Activated naive CD4-positive, alpha-beta T cell treated with Interleukin-2 at 50 U/mL for 16 hours (primary cell): ENCODE measurements at places on chromosomes 11 and 22.

- DNase-seq, result peak; percentile 35
Observed at GRCh38 chr11:20355221-20356219, 8.0 kb upstream of the HTATIP2 start.

DNA sequence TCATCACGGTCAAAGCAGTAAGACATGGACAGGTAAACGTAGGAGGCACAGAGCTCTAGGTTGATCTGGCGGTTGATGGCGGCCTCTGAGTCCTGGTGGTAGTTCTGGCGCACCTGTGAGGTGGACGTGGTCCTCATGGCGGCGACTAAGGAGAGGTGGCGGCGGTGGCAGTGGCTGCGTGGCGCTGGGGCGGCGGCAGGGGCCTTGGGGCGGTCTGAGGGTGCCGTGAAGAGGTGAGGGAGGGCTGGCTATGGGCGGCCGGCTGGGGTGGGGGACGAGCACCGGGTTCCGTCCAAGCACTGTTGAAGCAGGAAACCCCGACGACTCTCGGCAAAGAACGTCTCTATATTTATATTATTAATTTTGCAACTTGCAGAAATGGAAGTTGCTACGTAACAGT is 85.6 kb downstream of the RSF1 start:
- no peak for DNase-seq

DNA sequence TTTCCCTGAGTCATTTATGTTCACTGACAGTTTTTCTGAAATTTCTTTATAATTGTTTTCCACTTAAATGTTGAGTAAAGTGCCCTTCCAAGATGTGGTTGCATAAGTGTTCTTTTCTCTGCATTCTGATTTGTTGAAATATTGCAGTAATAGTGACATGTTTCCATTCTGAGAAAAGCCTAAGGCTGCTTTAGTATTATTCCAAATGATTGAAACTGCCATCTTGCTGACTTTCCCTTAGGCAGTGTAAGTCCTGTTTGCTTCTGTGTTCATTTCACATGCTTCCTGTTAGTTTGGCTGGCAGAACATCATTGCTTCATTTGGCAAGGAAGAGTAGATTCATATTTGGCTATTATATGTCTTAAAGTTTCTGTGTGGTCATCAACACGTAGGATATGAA is 146.5 kb downstream of the ELP4 start:
- DNase-seq, result no peak

DNA sequence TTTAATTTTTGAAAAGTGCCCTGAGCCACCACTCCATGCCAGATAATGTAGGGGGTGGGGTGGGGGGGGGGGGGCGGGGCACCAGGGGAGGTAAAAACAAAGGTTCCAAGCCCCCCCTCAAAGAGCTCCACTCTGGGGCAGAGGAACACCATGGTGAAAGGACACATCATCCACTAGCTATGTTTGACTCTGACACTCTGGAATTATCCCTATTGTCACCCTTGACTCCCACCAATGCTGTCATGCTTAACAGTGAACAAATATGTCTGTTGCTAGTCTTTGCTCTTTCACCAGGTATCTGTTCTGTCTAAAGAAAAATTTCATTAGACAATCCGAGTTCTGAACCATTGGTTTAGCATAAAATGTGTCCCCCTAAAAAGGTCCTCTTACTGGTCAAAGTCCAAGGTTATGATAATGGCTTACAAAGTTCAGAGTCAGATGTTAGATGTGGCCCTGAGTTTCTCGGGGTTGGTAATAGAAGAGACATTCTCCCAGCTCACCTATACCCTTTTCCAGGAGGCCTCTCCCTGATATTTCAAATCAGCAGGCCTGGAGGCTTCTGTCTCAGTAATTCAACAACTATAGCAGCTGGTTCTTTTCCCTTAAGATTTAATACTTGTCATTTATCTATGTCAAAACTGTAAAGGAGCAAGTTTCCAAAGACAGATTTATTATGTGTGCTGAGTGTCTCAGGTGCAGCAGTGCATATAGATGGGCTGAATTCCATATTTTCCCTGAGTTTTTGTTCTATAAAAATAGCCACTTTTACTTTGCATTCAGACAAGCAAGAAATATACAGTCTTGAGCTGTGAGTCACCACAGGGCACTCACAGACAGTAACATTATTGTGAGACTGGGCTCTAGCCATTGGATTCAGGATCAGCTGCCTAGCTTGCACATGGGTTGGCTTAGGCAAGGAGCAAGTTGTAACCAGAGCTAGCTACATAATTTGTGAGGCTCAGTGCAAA is 174.1 kb downstream of the CSNK2A3 start:
- no peak for DNase-seq

DNA sequence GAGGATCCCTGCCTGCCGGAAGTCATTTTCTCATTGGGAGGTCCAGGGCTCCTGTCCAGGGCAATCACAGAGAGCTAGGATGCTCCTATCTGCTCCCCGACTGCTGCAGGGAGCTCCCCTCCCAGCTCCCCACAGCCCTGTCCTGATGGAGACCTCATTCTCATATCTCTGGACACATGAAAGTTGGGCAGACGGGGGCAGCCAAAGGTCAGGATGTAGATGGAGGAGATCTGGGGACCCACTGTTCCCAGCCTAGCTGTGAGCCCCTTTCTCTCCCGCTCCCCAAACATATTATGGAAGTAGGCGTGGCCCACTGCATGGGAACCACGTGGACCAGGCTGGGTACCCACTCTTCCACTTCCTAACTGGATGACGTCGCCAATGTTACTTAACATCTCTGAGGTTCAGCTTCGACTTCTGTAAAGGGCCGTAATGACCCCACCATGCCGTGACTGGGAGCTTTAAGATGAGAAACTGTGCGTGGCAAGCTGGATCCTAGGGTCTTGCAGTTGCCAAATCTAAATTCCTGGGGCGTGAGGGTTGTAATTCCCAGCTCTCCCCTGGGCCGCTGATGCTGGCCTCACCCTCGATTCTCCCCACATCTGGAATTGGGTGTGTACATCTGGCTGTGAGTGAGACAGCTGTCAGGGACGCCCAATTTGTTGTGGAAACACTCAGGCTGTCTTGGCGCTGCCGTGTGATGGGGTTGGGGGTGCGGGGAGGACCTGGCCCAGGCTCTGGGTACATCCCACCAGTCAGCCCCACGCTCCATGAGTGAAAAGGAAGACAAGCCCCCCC is 1.8 kb downstream of the CDC42EP2 start:
- DNase-seq, result no peak

- DNase-seq, result no peak
Observed at GRCh38 chr11:103898065-103898464, 138.4 kb upstream of the DDI1 start.

- DNase-seq, result no peak
Observed at GRCh38 chr11:30617762-30618161, 31.6 kb upstream of the MPPED2 start.

DNA sequence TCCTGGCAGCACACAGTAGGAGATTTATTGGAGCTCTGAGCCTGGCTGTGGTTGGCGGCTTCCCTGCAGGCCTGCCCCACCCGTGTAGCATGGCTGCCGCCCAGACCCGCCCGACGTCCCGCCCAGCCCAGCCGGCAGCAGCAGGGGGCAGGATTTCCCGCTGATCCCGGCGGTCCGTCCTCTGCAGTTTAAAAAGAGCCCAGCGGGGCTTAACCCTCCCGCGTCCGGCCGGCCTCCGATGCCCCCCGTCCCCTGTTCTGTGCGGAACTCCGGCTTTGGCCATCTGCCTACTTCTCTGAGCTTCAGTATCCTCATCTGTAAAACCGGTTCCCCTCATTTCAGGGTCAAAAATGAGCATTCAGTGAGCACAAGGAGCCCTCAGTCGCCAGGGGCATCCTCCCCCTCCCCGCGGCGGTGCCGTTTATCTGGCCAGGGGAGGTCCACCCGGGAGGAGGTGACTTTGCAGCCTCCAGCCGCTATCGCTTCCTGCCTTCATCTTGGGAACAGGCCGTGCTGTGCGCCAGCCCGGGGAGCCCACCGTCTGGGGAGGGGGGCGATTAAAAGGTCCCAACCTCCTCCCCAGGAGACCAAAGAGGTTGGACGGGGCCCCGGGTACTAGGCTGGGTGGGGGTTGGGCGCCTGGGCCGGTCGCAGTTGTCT is at the start of gene GAS2L1:
GAS2L1 (plus strand) TSS at position 476 of the 660 bp plus-strand sequence. CDS start 1,456 bp downstream, outside the sequence.
- peak; percentile 52 for DNase-seq

DNA sequence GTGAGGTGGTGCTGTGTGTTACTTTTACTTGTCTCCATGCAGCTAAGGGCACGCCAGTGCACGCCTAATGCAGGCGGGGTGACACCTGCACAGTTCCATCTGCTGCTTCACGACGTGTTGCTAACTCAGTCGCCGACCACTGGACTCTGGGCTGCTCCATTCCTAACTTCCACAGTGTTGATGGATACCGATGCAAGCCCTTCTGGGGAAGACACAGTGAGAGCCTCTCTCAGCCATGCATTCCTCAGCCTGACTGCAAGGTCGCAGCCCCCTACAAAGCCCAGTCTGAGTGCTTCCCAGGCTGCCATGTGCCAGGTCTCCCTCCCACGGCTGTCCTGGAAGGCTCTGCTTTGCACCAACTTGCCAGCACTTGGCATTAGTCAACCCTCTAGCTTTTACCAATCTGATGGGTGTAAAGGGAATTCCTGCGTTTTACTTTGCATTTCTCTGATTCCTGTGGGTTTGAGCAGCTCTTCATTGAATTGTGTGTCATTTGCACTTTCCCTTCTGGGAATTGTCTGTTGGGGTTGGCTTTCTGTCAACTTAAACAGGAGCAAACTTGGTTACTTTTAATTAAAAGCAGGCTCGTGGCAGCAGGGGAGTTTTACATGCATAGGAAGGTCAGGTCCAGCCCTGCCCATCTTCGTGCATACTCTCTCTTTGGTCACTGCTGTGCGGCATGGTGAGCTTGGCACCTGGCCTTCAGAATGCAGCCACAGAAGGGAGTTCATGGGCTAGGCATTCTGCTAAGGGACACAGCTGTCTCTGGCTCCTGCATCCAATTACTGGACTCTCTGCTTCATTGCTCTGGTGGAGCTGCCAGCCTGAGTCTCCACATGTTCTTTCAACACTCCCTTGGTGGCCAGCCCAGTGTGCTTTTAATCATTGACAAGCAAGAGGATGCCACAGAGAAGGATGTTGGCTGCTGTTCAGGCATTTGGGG is 34.6 kb upstream of the SHANK2 start:
- no peak for DNase-seq

GRCh38 chr11:129636926-129637325 is 178.7 kb upstream of the TMEM45B start:
- DNase-seq, result no peak

- no peak for DNase-seq
Observed at GRCh38 chr11:13269775-13270174, 7.8 kb upstream of the BMAL1 start.

GRCh38 chr11:47239852-47240251 is 8.8 kb downstream of the ACP2 start:
- DNase-seq, result no peak

DNA sequence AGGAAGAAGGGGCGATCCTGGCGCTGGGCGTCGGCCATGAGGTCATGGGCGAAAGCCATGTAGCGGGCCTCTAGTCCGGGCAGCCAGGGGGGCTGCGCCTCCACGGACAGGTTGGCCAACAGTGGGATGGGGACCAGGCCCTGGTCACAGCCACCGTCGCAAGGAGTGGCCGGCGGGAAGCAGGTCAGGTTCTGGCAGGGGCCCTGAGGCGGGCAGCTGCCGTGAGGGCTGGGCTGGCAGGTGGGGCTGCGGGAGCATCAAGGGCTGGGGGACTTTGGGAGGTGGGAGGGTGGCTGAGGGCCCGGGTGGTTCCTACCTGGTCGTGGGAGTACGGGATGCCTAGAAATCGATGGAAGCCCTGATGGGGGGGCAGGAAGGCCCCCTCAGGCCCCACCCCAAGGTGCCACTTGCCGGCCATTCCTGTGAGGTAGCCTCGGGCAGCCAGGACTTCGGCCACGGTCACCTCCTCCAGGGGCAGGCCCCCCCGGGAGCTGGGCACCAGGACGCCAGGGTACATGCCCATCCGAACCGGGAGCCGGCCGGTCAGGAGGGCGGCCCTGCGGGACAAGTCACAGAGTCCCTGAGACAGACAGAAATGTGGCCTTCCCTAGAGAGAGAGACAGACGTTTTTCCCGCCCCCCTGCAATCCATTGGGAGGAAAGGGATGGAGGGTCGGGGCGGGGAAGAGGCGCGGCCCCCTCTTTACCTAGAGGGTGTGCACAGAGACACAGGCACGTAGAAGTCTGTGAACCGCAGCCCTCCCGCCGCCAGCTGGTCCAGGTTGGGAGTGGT is 906 bp downstream of the ARSA start:
- DNase-seq, result peak; percentile 18

DNA sequence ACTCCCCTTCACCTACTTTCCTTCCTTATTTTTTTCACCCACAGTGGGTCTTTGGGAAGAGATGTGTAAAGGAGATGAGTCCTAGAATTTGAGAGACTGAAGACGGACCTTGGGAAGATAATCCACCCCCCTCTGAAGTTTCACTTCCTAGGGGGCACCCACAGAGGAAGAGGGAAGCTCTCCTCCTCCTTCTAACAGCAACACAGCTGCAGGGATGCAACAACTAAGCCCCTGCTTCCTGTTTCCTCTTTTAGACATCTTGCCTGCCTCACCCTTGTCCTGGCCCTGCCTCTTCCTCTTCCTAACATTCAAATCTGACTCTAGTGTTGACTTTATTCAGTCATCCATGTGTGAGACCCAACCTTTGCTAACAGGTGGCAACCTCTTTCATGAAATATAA is 424.6 kb downstream of the BUD13 start:
- no peak for DNase-seq

DNA sequence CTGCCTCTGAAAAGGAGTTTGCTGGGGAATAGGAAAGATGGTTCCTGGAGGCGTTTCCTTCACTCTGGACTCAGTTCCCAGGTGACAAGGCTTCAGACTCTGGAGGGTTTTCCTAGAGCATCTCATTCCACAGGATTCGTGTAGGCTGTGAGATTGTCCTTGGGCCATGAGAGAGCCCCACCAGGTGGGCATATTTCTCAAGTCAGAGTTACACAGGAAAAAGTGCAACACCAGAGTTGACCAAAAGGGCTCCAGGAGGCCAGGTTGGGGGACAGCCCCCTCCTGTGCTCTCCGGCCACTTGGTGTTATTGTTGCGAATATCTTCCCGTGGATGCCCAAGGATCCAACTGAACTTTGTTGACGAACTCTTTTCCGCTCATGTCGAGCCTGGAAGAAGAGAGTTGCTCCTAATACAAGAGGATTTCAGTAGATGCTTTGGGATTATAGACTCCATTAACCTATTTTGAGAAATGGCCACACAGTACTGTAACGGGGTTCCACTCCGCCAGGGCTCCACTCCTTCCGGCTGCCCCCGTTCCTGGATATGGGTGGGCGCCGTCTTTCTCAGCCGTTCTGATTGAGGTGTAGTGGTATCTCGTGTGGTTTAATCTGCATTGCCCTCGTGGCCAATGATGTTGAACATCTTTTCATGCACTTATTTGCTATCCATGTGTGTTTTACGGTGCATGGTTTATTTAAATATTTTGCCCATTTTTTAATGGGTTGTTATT is 580.3 kb downstream of the BRD1 start:
- DNase-seq, result no peak
